Tibial nerve (tissue), 4 donors: ENCODE measurements at places on chromosomes 4 and X. TPM values are rescaled to one million over a fixed set of nuclear protein-coding genes. Genes with fewer than 3 reads are reported as not detected.

DNA sequence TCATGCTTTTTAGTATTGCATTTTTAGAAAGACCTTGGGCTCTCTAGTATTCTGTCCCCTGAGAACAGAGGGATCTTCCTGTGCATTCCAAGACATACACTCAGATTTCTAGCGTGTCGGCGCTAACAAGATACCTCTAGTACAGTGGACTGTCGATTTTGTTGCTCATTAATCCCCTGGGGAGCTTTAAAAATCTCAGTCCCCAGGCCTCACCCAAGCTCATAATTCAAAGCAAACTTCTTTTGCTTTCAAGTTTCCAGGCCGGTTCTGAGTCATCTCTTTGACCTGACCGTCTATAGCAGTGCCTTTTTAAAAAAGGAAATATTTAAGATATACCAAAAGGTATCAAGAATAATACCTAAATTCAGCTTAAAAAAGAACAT, 137.0 kb downstream of the AMMECR1 start:
- no peak overlapping the region for H3K27ac ChIP-seq
- H3K4me1 ChIP-seq = no peaks in the 10 kb centered on the region
- H3K4me3 ChIP-seq = no peak overlapping the region
- DNase-seq = no peak

GRCh38 chrX:150762258-150763165, 69.3 kb downstream of the MTMR1 start:
- DNase-seq = no peak
- no peaks in the 10 kb centered on the region for H3K27me3 ChIP-seq
- H3K4me1 ChIP-seq = no peaks in the 10 kb centered on the region
- H3K36me3 ChIP-seq = no peaks in the 10 kb centered on the region

GRCh38 chr4:56648021-56648823, 32.9 kb downstream of the HOPX start:
- no peaks in the 10 kb centered on the region for H3K27me3 ChIP-seq
- H3K4me3 ChIP-seq = no peak overlapping the region
- no peaks in the 10 kb centered on the region for H3K4me1 ChIP-seq
- H3K27ac ChIP-seq = no peak overlapping the region
- no peaks in the 10 kb centered on the region for H3K36me3 ChIP-seq
- no peak for DNase-seq

GRCh38 chr4:150126864-150127203, 48.6 kb downstream of the DCLK2 start:
- H3K4me1 ChIP-seq = no peaks in the 10 kb centered on the region
- H3K4me3 ChIP-seq = no peak overlapping the region
- H3K36me3 ChIP-seq = no peaks in the 10 kb centered on the region
- DNase-seq = no peak
- H3K27me3 ChIP-seq = no peaks in the 10 kb centered on the region

DNA sequence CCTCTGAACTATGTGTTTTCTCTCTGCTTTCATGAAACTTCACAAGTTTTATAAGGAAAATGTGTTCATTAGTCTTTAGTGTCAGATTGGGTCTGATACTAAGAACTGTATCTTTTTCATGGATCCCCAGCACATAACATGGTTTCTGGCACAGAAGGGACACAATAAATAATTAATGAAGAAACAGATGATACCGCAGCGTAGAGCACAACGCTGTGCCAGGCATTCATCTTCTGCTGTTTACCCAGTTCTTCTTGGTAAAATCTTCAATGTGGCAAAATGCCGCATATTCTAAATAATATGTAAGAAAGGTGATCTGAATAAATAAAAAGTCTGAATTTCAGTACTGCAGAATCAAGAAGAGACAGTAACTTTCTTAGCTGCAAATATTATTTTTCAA, 12.3 kb downstream of the SCARB2 start:
- DNase-seq = no peak
- peak overlapping the region; percentile 89 for H3K27ac ChIP-seq
- no peaks in the 10 kb centered on the region for H3K36me3 ChIP-seq
- no peaks in the 10 kb centered on the region for H3K27me3 ChIP-seq

DNA sequence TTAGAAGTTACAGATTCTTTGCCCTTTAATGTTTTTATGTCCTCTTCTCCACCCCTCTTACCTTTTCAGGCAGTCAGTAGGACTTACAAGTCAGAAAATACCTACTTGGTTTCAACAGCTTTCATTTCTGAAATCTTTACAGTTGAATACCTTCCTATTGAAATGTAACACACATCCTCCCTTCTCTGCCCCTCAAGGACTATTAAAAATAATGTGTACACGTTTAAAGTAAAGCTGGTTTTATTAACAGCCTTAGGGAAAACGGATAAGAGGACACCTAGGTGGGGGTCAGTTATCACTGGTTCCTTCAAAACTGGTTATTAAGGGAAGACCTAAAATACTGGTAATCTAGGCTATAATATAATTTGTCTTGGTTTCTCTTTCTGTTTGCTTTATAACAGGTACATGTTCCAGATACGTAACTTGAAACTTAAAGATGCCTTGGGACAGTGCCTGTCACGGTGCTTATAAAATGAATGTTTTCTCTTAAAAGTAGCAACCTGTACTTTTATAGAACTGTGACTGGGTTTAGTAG, 1.8 kb downstream of the CCSER1 start:
- H3K36me3 ChIP-seq = no peaks in the 10 kb centered on the region
- peak overlapping the region; percentile 72 for H3K4me3 ChIP-seq
- no peak for DNase-seq
- H3K27ac ChIP-seq = peak overlapping the region; percentile 78
- peaks cover 23% of the 10 kb centered on the region for H3K4me1 ChIP-seq

DNA sequence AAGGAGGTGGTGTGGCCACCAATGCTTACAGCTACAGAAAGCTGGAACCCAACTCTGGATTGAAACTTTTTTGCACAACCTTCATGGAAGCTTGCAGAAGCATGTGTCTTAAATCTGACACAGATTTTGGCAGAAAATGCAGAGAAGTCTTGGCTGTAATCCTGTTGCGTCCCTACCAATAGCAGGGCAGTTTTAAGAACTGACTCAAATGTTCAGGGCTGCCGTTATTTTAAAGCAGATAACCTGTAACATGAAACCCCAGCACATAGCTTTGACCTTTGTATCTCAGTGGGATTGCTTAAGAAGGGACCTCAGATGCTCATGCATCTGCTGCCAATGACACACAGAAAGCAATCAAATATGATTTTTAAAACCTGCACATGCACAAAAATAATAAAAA, at the start of gene VEGFD:
TSS of gene VEGFD (minus strand) at position 110 of the 400 bp plus-strand sequence. CDS start 467 bp downstream, outside the sequence.
- no peak within 1 kb of the TSS for H3K4me3 ChIP-seq
- no peaks in the 10 kb centered on the region for H3K4me1 ChIP-seq
- H3K27me3 ChIP-seq = no peaks in the 10 kb centered on the region
- no peaks in the 10 kb centered on the region for H3K36me3 ChIP-seq
- DNase-seq = no peak

The NUP62CL gene
- not detected for total RNA-seq

The PDZD11 gene
- total RNA-seq = 16.4 TPM
